HT-29 (cell line): ENCODE measurements at places on chromosomes 2 and 18. TPM values are rescaled to one million over a fixed set of nuclear protein-coding genes. Genes with fewer than 3 reads are reported as not detected.
A peak's percentile ranks its signal among the peaks of the same experiment; 100 is the strongest.

Gene VIT
- total RNA-seq = not detected in 2 replicates

GRCh38 chr2:20488201-20488641 is 41.3 kb downstream of the RHOB start:
- no peak for DNase-seq

- no peak for DNase-seq
These were observed 8.0 kb downstream of the CHST10 start for GRCh38 chr2:100409461-100409860.

DNA sequence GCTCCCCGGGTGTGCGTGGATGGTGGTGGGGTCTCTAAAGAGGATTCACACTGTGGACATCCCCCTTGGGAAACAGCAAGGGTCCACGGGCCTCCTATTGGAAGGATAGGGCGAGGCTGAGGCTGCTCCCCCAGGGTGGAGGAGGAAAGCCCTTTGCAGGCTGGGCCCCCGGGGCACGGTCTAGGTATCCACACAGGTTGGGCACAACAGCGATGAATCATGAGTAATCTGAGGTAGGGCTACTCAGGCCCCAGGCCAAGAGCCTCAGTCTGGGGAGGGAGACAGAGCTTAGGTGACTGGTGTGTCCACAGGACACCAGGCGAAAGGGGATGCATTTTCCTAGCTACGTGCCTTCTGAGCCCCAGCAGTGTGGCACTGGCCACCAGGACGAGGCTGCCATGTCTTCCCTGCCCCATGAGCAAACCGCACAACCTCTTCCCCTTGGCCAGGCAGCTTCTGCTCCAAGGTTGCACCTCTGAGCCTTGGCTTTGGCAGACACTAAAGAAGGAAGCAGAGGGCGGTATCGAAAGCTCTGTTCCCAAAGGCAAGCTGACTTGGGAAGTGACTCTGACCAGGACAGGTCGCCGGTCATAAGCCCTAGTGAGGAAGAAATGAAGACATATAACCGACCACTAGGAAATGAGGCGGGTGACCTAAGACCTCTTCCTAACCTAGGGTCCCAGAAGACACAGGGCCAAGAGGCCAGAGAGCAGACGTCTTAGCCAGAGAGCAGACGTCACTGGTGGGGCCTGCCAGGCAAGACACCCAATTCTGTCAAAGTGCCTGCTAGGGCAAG is 14.6 kb upstream of the SEMA4C start:
- DNase-seq = no peak

DNA sequence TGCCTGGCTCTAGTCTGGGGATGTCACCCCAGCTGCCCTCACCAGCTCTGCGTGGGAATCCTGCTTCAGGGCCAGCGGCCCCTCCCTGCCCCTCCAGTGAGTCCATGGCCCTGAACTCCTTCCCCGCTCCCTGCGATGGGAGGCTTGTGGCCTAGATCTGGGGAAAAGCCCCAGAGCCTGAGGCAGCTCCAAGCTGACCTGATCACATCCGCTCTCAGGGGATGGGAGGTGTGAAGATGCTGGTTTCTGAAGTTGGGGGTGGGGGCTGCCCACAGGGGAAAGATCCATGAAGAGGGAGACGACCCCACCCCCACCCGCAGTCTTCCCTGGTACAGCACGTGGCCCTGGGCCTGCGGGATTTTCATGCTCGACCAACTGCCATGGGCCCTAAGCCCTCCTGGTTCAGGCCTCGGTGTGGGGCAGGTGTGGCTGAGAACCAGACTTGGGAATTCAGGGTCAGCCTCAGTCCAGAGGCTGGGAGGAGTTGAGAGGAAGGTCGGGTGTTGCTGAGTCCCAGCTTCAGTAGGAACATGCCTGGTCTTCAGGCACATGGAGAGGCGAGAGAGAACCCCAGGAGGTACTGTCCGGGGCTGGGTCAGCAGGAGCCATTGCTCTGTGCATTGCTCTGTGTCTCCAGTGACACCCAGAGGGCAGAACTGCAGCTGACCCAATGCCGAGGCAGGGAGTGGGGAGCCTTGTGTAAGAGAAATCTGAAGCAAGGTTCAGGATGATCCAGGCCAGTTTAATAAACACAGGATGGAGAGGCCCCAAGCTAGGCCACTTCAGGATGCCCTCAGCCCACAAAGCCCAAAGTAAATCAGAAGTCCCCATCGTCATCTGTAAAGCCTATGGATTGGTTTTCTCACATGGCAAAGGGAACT is 115.1 kb downstream of the CAPN13 start:
- peak; percentile 33 for DNase-seq

- DNase-seq = no peak
These were observed 272.6 kb downstream of the NEDD4L start for GRCh38 chr18:58316396-58317342.
